IMR-90 (cell line): ENCODE measurements at places on chromosomes 5 and 9. TPM values are rescaled to one million over a fixed set of nuclear protein-coding genes. Genes with fewer than 3 reads are reported as not detected.

Gene PCDHGA7
- total RNA-seq: 3.3 and 3.4 TPM in 2 replicates

DNA sequence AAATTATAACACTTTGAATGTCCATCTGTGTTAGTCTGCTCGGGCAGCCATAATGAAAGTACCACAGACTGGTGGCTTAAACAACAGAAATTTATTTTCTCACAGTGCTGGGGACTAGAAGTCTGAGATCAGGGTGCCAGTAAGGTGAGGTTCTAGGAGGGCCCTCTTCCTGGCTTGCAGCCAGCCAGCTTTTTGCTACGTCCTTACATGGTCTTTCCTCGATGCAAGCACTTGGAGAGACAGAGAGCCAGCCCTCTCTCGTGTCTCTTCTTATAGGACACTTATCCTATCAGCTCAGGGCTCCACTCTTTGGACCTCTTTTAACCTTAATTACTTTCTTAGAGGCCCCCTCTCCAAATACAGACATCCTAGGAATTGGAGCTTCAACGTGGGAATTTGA lies 351.8 kb downstream of the SPOCK1 start:
- no peak overlapping the region for H3K27ac ChIP-seq
- no peaks in the 10 kb centered on the region for H3K36me3 ChIP-seq
- no peak overlapping the region for H3K4me3 ChIP-seq
- H3K4me1 ChIP-seq: peaks cover 17% of the 10 kb centered on the region
- DNase-seq: no peak

Gene PIP5K1B
- total RNA-seq: not detected in 2 replicates

DNA sequence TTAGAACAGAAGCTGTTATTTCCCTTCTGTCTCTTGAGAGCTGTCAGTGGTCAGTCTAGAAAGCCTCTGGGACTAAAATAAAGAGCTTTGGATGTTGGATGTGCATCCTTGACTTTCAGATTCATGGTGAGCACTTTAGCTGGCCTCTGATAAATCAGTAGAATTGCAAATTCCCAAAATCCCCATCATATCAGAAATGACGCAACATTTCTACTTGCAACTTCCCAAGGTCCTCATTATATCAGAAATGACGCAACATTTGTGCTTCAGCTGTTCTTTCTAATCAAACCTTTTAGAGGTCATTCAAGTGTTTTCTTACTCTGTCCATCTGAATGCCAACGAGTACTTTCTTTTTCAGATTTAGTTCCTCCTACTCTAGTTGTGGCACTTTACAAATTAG lies 167.3 kb upstream of the MOCS2 start:
- H3K36me3 ChIP-seq: no peaks in the 10 kb centered on the region
- DNase-seq: peak; percentile 54
- H3K4me3 ChIP-seq: no peak overlapping the region

Gene FGF10
- total RNA-seq: not detected in 2 replicates

GRCh38 chr5:62521319-62521718 lies 57.3 kb upstream of the LRRC70 start:
- H3K27ac ChIP-seq: no peak overlapping the region
- H3K4me3 ChIP-seq: no peak overlapping the region
- H3K36me3 ChIP-seq: no peaks in the 10 kb centered on the region
- no peaks in the 10 kb centered on the region for H3K4me1 ChIP-seq
- no peak for DNase-seq
- H3K27me3 ChIP-seq: no peaks in the 10 kb centered on the region

- DNase-seq: no peak
- H3K4me1 ChIP-seq: peaks cover 5% of the 10 kb centered on the region; the same call in 1 of the 2 replicates
- no peaks in the 10 kb centered on the region for H3K36me3 ChIP-seq
- no peak overlapping the region for H3K4me3 ChIP-seq
- no peaks in the 10 kb centered on the region for H3K27me3 ChIP-seq
These were observed 43.2 kb downstream of the SH3RF2 start for GRCh38 chr5:145979270-145980223.

Gene C5orf58
- not detected in 2 replicates for total RNA-seq

Gene ADGRD2
- not detected in 2 replicates for total RNA-seq

DNA sequence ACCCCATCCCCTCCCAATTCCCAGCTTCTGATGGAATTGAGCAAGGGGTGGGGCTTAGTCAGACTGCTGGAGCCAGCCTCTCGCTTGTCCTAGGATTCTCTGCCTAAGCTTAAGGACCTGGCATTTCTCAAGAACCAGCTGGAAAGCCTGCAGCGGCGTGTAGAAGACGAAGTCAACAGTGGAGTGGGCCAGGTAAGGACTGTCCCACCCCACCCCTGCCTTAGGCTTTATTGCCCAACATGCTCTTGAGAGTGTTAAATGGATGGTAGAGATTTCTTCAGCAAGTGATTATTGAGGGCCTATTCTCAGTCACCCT lies 1.1 kb downstream of the SLC35A4 start:
- H3K4me3 ChIP-seq: peak overlapping the region; percentile 82; the same call in 1 of the 2 replicates
- peaks cover 8% of the 10 kb centered on the region for H3K4me1 ChIP-seq
- H3K36me3 ChIP-seq: peaks cover 31% of the 10 kb centered on the region

- no peaks in the 10 kb centered on the region for H3K4me1 ChIP-seq
- no peak for DNase-seq
- H3K27me3 ChIP-seq: no peaks in the 10 kb centered on the region
- no peak overlapping the region for H3K27ac ChIP-seq
These were observed 753.3 kb upstream of the ZNF608 start for GRCh38 chr5:125499636-125500332.

- no peak for DNase-seq
- no peak overlapping the region for H3K27ac ChIP-seq
- H3K27me3 ChIP-seq: peaks cover 37% of the 10 kb centered on the region
- no peak overlapping the region for H3K4me3 ChIP-seq
These were observed 67.7 kb upstream of the LMX1B start for GRCh38 chr9:126546036-126546435.
